ENCODE measurements at places on chromosomes 7 and 10. TPM values are rescaled to one million over a fixed set of nuclear protein-coding genes. Genes with fewer than 3 reads are reported as not detected.
A peak's percentile ranks its signal among the peaks of the same experiment; 100 is the strongest.

The GARIN1A gene
- total RNA-seq: 0.13 TPM

The GIMAP7 gene
- 72.0 TPM for total RNA-seq

The SYT15 gene
- 0.21 TPM for total RNA-seq

The ARL4A gene
- 44.6 TPM for total RNA-seq

GRCh38 chr7:100655908-100656674, at the start of gene ACTL6B:
Gene ACTL6B (minus strand): TSS chr7:100656448. CDS start chr7:100656354, 94 bp downstream.
- DNase-seq: no peak

- DNase-seq: peak; percentile 66
These were observed 11.8 kb downstream of the NT5C2 start for GRCh38 chr10:103181244-103181643.

DNA sequence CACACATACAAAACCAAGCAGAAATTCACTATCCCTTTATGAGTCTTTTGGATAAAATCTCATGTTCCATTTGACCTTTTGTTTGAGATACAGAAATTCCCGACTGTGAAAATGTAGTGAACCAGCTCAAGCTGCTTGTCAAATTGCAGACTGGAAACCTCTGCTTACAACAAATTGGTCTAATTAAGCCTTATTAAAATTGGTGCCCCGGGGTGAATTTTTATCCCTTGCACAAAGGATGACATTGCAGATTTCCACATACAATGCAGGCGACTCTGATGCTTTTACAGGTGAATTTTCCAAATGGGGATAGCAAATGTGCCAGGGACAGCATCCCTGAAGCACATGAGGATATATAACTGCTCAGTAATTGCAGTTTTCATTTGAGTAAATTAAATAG, 257.3 kb downstream of the BMPER start:
- DNase-seq: no peak

DNA sequence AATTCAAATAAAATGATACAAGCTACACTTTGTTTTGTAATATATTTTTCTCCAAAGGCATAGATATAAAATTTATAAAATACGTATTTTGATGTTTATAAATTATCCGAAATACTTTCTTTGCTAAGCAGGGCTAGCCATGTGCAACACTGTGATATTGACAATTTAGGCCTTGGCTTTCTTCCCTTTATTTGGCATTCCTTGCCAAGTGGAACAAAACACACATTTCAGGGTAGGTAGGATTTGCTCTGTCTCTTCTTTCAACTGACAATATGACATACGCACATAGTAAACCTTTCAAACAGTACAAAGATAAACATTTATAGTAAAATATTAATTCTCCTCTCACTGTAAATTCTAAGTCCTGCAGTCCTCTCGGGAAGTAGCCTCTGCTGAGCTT, 103.3 kb upstream of the POT1 start:
- no peak for DNase-seq

DNA sequence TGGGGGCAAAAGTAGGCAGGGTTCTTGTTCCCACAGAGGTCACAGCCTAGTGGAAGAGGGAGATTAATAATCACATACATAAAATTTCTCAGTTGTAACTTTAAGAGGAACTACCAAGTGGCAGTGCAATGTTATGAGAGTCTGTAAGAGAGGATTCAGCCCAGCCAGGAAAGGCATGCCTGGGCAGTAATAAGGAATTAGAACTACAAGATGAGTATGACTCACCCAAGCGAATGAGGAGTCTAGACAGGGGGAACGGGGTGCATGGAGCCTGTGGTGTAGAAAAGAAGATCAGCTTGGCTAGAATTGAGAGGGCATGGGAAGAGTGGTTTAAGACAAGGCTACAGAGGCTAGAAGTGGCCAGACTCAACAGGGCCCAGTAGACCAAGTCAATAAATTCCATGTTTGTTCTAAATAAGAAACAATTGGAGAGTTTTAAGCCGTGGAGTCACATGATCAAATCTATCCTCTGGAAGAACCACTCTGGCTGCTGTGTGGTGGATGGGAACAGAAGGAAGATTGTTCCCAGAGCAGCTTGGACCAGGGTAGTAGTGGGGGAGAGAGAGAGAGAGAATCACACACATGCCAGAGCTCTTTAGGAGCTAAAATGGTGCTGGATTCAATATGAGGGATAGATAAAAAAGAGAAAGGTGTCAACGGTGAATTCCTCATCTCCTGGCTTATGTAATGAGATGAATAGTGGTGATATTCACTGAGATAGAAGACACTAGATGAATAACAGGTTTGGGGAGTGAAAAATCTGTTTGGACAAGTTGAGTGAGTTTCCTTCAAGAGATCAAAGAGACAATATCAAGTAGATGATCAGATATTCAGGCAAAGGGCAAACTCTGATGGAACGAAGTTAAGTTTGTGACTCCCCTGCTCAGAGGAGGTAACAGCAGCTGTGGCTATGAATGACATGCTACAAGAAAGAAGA, 265.1 kb downstream of the FGFR2 start:
- no peak for DNase-seq
